Stimulated activated CD8-positive, alpha-beta memory T cell treated with anti-CD3 and anti-CD28 coated beads, Interleukin-2, amount 100 ng/mL, for 48 hours (primary cell): ENCODE measurements at places on chromosomes 2 and 18.

GRCh38 chr2:163558251-163559021 lies 177.4 kb downstream of the FIGN start:
- DNase-seq = no peak

- no peak for DNase-seq
Observed at GRCh38 chr2:46041434-46041833, 255.8 kb upstream of the EPAS1 start.

DNA sequence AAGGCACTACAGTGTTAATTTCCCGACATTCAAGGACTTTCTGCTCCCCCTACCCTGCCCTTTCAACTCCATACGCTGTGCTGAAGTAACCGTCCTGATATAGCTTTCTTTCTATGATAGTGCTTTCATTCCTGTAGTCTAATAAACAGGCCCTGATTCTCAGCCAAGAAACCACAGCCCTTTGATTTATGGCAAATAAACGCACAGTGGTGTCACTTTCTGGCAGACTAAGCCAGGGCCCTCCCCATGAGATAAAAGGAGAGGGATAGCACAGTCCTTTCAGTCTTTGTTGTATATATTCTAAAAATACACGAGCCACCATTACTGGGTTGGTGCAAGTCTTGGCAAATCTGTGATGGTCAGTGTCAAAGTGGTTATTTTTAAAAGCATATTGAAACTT lies 291.2 kb downstream of the ALPK2 start:
- no peak for DNase-seq

- no peak for DNase-seq
Observed at GRCh38 chr18:54822872-54823845, 5.1 kb upstream of the RAB27B start.

GRCh38 chr2:29322011-29322410 lies 206.8 kb downstream of the CLIP4 start:
- no peak for DNase-seq

DNA sequence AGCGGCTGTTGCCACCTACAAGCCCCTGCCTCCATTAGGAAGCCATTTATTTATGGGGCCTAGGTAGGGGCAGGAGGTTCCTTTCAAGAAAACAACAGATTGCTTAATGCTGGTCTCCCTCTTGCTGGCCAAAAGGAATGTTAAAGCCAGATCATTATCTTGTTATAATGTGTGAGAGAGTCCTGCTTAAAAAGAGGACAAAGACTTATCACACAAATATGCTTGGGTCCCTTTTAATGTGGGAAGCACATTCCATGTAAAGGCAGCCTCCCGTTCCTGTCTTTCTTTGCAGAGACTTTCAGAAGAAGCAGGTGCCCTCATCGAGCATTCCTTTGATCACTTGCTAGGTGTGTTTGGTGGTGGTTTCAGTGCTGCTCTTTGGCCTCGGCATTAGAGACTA lies 76.4 kb downstream of the AGAP1 start:
- no peak for DNase-seq

- DNase-seq = no peak
Observed at GRCh38 chr18:23181547-23181946, 46.3 kb downstream of the CABLES1 start.

GRCh38 chr18:45910405-45911023 lies 56.6 kb downstream of the EPG5 start:
- peak; percentile 21 for DNase-seq

DNA sequence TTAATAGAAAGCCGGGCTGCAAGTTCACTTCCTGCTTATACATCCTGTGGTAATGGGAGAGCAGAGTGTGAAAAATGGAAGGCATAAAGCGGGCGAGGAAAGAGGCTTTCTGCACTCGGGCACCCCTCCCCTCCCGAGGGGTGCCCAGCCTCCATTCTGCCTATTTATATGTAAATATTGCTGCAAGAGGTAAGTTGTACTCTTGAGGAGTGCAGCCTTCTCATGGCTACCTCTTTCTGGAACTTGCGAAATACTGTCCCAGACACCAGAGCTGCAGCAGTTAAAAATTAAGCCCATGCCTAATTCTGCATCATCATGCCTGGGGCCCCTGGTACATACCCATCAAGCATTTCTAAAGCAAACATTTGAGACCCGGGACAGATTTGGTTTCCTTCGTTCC lies 156.0 kb downstream of the GBX2 start:
- DNase-seq = no peak

DNA sequence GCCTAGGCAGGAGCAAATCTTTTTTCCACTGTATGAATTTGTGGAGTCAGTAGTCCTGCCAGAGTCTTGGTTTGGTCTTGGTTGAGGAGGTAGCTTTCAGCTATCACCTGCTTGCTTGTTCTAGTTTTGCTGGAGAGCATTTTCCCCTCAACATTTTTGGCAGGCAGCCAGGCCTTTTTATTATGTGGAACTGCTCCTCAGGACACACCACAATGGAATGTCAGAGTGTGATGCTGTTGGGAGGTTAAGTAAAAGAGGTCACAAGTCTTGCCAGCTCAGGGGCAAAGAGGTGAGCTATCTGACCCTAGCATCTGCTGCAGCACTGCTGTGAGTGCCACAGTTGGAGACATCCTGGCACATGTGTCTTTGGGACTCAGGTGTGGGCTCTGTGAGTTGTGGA lies 258.0 kb downstream of the CNTNAP5 start:
- DNase-seq = no peak

DNA sequence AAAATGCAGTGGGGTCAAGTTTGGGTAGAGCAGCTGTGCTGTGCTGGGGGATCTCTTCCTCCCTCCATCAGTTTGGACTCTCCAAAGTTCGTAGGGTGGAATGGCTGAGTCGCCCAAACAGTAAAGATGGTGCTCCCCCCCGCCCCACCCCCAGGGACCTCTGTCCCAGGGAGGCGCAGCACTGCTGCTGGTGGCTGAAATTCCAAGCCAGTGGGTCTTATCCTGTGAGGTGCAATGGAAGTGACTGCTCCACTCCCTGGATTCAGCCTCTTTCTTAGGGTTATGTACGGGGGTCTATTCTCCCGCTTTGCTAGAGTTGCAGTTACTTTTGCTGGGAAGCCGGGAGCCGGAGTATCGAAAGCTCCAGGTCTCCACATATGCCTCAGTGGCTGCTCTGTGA lies 97.5 kb upstream of the CTAGE1 start:
- DNase-seq = no peak

DNA sequence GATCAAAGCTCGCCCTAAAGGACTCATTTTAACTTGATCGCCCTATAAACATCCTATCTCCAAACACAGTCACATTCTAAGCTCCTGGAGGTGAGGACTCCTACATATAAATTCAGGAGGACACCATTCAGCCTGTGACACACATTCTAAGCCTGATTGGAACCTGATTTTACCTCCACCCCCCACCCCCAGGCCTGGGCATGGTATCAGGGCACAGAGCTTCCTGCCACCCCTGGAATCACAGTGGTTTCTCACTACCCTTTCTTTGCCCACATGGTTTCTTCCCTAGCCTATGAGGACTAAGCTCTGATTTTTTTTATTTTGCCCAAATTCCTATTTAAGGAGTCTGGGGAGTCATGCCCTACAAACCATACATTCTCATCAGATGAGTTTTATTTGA lies 428.1 kb upstream of the ID2 start:
- DNase-seq = no peak

- no peak for DNase-seq
Observed at GRCh38 chr18:3294435-3295080, 32.6 kb downstream of the MYL12B start.

DNA sequence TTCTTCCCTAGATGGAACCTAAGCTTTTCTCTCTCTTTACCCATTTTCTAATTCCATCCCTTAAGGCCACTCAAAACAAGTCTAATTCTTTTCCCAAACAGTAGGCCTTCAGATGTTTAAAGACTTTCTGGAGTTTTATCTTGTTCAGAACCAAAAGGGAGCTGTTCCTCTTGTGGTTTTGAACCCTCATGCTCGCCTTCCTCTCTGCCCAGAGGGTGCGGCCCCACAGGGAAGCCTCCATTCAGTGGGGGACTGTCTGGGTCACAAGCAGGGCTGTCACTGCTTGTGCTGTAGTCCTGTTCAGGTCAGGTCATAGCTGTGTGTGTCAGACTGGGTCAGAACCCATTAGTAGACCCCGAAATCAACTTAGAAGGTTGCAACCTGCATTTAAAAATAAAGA lies 56.5 kb downstream of the TET3 start:
- DNase-seq = no peak

- no peak for DNase-seq
Observed at GRCh38 chr2:33848486-33848885, 249.4 kb upstream of the FAM98A start.

DNA sequence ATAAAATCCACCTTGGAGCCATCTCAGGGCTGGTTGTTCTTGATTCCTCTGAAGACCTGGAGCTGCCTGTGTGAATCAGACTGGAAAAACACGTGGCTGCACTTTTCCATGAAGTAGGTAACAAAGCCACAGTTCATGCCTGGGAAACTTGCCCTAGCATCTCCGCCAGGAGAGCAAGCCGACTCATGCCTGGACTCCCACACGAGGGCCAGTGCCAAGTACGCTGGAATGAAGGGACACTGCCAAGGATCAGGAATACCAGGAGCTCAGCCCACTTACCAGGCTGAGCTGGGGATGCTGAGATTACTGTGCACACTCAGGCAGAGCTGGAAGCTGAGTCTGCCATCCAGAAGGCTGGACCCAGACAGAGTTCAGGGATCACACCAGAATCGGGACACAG lies 10.9 kb upstream of the FHL2 start:
- DNase-seq = no peak

GRCh38 chr2:177164584-177165052 lies 48.0 kb upstream of the HNRNPA3 start:
- peak; percentile 61 for DNase-seq

DNA sequence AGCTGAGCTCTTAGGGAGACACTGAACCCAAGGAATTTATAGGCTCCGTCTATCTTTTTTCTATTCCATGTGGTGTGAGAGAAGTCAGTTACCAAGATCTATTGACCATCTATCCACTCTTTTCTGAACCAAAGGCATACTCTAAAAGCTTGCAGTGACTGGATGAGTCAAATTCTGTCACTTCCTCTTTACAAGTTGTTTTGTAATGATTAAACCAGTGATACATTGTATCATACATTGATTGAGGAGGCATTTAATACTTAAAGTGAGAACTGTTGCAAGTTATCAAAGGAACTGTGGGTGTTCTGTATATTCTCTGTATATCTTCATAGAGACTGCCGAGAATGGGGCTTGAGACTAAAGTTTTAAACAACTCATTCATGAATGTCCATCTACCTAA lies 188.8 kb downstream of the CAMKMT start:
- no peak for DNase-seq

- no peak for DNase-seq
Observed at GRCh38 chr2:150325656-150326314, 161.7 kb downstream of the RND3 start.

GRCh38 chr2:34012715-34013302 lies 413.7 kb upstream of the FAM98A start:
- DNase-seq = no peak

DNA sequence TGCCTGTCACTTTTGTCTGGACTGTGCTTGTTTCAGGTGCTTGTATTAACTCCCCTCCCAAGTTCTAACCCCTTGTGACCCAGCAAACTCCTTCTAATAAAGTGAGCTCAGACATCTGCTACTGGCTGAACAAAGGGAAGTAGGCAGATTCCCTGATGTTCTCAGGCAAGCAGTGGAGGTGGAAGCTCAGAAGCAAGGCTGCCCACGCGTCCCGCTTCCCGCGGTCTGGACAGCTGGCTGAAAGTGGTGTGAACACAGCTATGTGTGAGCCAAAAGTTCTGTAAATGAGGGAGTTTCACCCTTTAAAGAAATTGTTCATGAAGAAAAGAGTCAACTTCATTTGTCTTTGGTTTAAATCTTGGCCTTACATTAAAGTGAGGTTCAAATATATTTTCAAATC lies 40.0 kb downstream of the NAPG start:
- DNase-seq = no peak

GRCh38 chr18:27666016-27666415 lies 480.9 kb upstream of the CHST9 start:
- no peak for DNase-seq

DNA sequence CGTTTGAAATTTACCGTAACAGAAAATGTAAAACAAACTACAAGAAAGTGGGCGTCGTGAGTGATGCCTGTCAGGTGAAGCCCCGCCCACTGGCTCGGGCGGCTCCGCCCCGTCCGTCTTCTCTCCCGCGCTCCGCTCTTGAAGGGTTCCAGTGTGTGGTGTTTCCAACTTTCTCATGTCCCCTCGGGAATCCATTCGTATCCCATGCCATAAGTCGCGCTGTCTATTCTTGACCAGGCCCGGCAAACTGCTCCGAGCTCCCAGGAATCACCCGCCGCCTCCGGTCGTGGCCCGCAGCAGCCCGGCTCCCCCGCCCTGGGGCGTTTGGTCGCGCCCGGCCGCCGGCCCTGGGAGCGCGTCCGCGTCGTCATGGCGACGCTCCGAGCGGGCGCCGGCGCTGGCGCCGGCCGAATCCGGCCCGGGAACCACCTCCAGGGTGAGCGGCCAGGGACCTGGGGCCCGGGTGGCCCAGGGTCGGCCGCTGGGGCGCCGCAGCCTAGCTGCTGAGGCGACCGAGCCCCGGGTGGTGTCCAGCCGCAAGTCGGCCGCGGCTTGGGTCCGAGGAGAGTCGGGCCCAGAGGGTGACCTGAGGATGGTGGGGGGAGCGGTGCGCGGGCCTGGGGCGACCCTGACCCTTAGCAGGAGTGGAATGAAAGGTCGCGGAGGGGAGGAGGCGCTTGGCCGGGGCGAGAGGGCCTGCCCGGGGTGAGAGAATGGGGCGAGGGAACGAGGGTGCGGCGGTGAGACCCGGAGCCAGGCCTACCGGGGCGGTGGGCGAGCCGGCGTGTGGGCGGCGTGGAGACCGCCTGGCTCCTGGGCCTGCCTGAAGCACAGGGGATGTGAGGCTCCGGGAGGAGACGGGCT lies at the start of gene CFAP221:
TSS of gene CFAP221 (plus strand) at position 375 of the 864 bp plus-strand sequence. CDS start 1,683 bp downstream, outside the sequence.
- DNase-seq = peak; percentile 30

DNA sequence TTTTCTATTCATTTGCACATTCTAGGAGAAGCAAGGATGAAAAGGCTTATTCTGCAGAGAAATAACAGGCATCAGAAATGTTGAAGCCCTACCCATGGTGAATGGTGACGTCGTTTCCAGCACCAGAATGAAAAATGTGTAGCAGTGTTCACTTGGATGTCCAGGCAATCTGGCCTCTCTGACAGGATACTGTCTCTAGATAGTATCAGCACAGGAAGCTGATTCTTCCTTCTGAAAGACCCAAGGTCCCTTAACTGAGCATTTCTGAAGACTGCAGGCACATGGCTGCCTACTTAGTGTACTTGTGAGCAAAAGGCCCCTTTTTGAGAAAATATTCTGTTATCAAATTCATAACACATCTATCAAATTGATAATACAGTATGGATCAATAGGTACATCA lies 234.1 kb downstream of the XIRP2 start:
- DNase-seq = no peak

- DNase-seq = no peak
Observed at GRCh38 chr2:102117472-102117858, 25.1 kb upstream of the IL1R1 start.
